ENCODE measurements at places on chromosomes 7 and 10.

- DNase-seq = no peak
Measured at GRCh38 chr10:78609976-78610375, 458.8 kb upstream of the ZMIZ1 start.

DNA sequence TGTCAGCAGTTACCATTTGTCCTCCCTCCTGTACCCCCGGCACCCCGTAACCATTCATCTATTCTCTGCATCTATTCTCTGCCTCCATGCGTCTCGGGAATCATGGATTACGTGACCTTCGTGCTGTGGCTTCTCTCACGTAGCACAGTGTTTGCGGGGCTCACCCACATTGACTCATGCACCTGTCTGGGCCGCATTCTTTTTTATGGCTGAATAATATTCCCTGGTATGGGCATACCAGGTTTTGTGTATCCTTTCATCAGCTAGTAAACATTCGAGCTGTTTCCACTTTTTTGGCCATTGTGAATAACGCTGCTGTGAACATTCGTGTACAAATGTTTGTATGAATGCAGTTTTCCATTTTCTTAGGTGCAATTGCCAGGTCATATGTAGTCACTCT lies 17.7 kb downstream of the CUX1 start:
- DNase-seq = no peak

- no peak for DNase-seq
Measured at GRCh38 chr10:124227055-124227975, 133.9 kb upstream of the CHST15 start.

DNA sequence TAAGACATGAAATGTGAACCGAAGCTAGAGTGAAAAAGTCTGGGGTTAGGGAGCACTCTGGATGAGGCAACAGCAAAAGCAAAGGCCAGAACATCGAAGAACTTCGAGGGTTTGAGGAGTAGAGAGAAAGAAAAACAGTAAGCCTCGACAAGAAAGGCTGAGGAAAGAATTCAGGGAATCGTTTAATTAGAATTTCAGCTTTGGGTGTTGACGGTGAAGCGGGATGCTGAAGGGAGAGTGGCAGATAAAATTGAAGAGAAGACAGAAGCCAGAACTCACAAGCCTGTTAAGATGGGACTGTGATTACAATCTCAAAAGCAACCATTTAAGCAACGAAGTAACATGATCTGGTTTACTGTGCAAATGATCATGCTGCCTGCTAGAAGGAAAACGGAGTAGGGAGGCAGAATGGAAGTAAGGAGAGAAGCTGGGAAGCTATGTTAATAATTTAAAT lies 2.1 kb downstream of the TRDMT1 start:
- DNase-seq = no peak

- DNase-seq = no peak
Measured at GRCh38 chr10:60359066-60359465, 30.6 kb downstream of the ANK3 start.

GRCh38 chr7:108570146-108570755 lies 577 bp downstream of the DNAJB9 start:
- DNase-seq = no peak

- no peak for DNase-seq
Measured at GRCh38 chr7:36210291-36210922, 57.4 kb downstream of the EEPD1 start.

- no peak for DNase-seq
Measured at GRCh38 chr10:112938808-112939482, 11.1 kb upstream of the TCF7L2 start.

GRCh38 chr10:29598851-29599311 lies 35.9 kb downstream of the SVIL start:
- no peak for DNase-seq

GRCh38 chr10:92268748-92269147 lies 22.1 kb downstream of the CPEB3 start:
- no peak for DNase-seq
